Esophagus squamous epithelium (tissue), 5 donors: ENCODE measurements at places on chromosomes 12 and 14. TPM values are rescaled to one million over a fixed set of nuclear protein-coding genes. Genes with fewer than 3 reads are reported as not detected.

Gene IFT81
- total RNA-seq = 12.6 TPM

Gene KLHDC1
- total RNA-seq = 1.9 TPM

Gene C14orf180
- total RNA-seq = not detected

Gene AKAP6
- 1.1 TPM for total RNA-seq

Gene TMEM179
- total RNA-seq = not detected

Gene CBLN3
- 0.13 TPM for total RNA-seq

Gene CFL2
- total RNA-seq = 4.5 TPM

Gene LAG3
- total RNA-seq = 0.76 TPM

Gene KLRD1
- 0.92 TPM for total RNA-seq

Gene RTN1
- total RNA-seq = 1.6 TPM

Gene MYF6
- not detected for total RNA-seq

Gene C14orf39
- not detected for total RNA-seq

Gene TAS2R13
- total RNA-seq = 0.88 TPM

Gene CARMIL3
- 0.38 TPM for total RNA-seq

Gene RNASE7
- 13.3 TPM for total RNA-seq

Gene CPM
- total RNA-seq = 35.5 TPM

Gene IL26
- total RNA-seq = 0.38 TPM

Gene ADCY6
- total RNA-seq = 11.5 TPM

Gene PLEKHG3
- total RNA-seq = 49.2 TPM

Gene MYO1H
- 0.83 TPM for total RNA-seq

Gene TRPV4
- total RNA-seq = 3.8 TPM

Gene ATL1
- 7.3 TPM for total RNA-seq

Gene CYP46A1
- not detected for total RNA-seq

Gene PRB2
- total RNA-seq = not detected

Gene CRIP1
- 24.3 TPM for total RNA-seq

Gene GTF2A1
- 18.7 TPM for total RNA-seq

Gene LUM
- 19.5 TPM for total RNA-seq

Gene WDHD1
- total RNA-seq = 7.0 TPM

Gene SOAT2
- total RNA-seq = not detected

Gene SDR39U1
- 19.3 TPM for total RNA-seq

Gene TESPA1
- 6.7 TPM for total RNA-seq

Gene ATP2B1
- total RNA-seq = 28.2 TPM

Gene CNTN1
- total RNA-seq = 15.7 TPM
